ENCODE measurements at places on chromosomes 3 and 15.

GRCh38 chr3:166897811-166898210 lies 482.3 kb downstream of the ZBBX start:
- H3K4me1 ChIP-seq: no peaks in the 10 kb centered on the region
- H3K27me3 ChIP-seq: no peaks in the 10 kb centered on the region
- no peak overlapping the region for H3K27ac ChIP-seq
- H3K36me3 ChIP-seq: no peaks in the 10 kb centered on the region
- no peak for DNase-seq

- H3K27ac ChIP-seq: no peak overlapping the region
- no peak for DNase-seq
- H3K4me3 ChIP-seq: no peak overlapping the region
- no peaks in the 10 kb centered on the region for H3K27me3 ChIP-seq
- no peaks in the 10 kb centered on the region for H3K4me1 ChIP-seq
Observed at GRCh38 chr3:161794551-161794950, 297.9 kb downstream of the OTOL1 start.

DNA sequence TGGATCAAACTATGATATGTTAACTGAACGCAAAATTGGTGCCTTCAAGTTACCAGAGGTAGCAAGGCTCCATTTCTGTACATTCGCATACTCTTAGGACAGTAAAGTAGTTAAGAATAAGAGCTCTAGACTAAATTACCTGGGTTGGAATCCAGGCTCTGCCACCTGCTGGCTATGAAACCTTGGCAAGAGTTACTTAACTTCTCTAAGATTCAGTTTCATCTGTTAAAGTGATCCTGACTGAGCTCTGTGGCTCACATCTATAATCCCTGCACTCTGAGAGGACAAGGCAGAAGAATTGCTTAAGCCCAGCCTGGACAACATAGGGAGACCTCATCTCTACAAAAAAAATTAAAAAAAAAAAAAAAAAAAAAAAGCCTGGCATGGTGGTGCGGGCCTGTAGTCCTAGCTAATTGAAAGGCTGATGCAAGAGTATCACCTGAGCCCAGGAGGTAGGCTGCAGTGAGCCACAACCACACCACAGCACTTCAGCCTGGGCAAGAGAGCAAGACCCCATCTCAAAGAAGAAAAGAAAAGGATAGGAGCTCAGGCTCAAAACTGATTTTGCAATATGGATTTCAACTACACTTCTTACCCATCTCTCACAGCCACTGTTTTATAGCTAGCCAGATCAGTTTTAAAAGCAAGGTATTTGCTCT lies 21.3 kb downstream of the GSK3B start:
- no peak overlapping the region for H3K4me3 ChIP-seq
- no peak overlapping the region for H3K27ac ChIP-seq
- no peaks in the 10 kb centered on the region for H3K36me3 ChIP-seq
- no peaks in the 10 kb centered on the region for H3K4me1 ChIP-seq
- H3K27me3 ChIP-seq: peaks cover 4% of the 10 kb centered on the region
- no peak for DNase-seq

- H3K36me3 ChIP-seq: no peaks in the 10 kb centered on the region
- H3K27ac ChIP-seq: no peak overlapping the region
- H3K27me3 ChIP-seq: no peaks in the 10 kb centered on the region
- no peak for DNase-seq
- H3K4me1 ChIP-seq: peaks cover 3% of the 10 kb centered on the region
Observed at GRCh38 chr3:128787256-128788253, 61.6 kb downstream of the RAB7A start.

DNA sequence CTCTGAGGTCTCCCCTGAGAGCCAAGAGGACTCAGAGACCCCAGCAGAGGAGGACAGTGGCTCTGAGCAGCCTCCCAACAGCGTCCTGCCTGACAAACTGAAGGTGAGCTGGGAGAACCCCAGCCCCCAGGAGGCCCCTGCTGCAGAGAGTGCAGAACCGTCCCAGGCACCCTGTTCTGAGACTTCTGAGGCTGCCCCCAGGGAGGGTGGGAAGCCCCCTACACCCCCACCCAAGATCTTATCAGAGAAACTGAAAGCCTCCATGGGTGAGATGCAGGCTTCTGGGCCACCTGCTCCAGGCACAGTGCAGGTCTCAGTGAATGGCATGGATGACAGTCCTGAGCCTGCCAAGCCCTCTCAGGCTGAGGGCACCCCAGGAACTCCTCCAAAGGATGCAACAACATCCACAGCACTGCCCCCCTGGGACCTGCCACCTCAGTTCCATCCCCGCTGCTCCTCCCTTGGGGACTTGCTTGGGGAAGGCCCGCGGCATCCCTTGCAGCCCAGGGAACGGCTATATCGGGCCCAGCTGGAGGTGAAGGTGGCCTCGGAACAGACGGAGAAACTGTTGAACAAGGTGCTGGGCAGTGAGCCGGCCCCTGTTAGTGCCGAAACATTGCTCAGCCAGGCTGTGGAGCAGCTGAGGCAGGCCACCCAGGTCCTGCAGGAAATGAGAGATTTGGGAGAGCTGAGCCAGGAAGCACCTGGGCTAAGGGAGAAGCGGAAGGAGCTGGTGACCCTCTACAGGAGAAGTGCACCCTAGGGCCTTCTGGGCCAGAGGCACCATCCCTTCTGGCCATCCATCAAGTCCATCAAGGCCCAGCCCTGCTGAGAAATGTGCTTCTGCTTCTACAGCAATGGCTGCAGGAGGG lies 23.6 kb downstream of the PLEKHO2 start:
- H3K36me3 ChIP-seq: no peaks in the 10 kb centered on the region
- no peaks in the 10 kb centered on the region for H3K27me3 ChIP-seq
- H3K27ac ChIP-seq: peak overlapping the region; percentile 60
- no peak overlapping the region for H3K4me3 ChIP-seq
- no peak for DNase-seq

GRCh38 chr15:67735896-67736295 lies 89.4 kb upstream of the SKOR1 start:
- H3K4me1 ChIP-seq: no peaks in the 10 kb centered on the region
- H3K27me3 ChIP-seq: no peaks in the 10 kb centered on the region
- H3K27ac ChIP-seq: no peak overlapping the region
- no peak for DNase-seq

GRCh38 chr3:193292386-193292785 lies 51.4 kb downstream of the PLAAT1 start:
- no peak overlapping the region for H3K4me3 ChIP-seq
- no peaks in the 10 kb centered on the region for H3K27me3 ChIP-seq
- no peak overlapping the region for H3K27ac ChIP-seq
- no peaks in the 10 kb centered on the region for H3K4me1 ChIP-seq
- H3K36me3 ChIP-seq: no peaks in the 10 kb centered on the region

DNA sequence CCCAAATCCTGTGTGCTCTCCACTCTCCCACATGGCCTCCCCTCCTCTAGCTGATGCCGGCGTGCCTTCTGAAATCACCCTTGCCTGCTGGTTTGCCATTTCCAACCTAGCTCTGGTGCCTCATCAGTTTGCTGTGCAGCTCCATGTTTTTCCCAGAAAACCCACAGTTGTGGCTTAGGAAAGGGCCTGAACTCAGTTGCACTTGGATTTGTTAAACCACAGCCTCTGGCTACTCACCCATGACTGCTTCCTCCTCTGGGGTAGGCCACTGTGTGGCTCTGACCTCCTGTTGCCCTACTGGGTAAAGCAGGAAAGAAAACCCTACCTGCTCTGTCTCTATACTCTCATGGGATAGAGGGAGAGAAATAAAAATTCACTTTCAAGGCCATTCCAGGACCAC lies 97.3 kb downstream of the DAPK2 start:
- no peak overlapping the region for H3K4me3 ChIP-seq
- no peaks in the 10 kb centered on the region for H3K36me3 ChIP-seq
- no peak overlapping the region for H3K27ac ChIP-seq
- DNase-seq: no peak

DNA sequence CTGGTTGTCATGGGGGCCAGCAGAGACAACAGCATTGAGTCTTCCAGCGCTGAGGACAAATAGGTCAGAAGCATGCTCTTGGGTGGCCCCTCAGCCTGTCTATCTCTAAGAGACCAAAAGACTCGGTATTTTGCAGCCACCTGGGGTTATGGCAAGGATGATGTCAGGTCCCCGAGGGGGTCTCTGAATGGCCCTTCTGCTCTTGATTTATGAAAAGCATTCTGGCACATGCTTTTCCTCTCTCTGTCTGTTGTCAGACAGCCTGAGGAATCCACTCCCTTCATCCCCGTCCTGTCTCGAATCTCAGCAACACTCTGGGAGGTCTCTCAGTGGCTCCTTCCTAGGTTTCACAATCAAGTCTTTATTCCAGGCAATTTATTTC lies 156.6 kb upstream of the RGMA start:
- no peak overlapping the region for H3K4me3 ChIP-seq
- peak; percentile 28 for DNase-seq
- no peak overlapping the region for H3K27ac ChIP-seq
- H3K4me1 ChIP-seq: no peaks in the 10 kb centered on the region
- H3K36me3 ChIP-seq: no peaks in the 10 kb centered on the region
- H3K27me3 ChIP-seq: no peaks in the 10 kb centered on the region

DNA sequence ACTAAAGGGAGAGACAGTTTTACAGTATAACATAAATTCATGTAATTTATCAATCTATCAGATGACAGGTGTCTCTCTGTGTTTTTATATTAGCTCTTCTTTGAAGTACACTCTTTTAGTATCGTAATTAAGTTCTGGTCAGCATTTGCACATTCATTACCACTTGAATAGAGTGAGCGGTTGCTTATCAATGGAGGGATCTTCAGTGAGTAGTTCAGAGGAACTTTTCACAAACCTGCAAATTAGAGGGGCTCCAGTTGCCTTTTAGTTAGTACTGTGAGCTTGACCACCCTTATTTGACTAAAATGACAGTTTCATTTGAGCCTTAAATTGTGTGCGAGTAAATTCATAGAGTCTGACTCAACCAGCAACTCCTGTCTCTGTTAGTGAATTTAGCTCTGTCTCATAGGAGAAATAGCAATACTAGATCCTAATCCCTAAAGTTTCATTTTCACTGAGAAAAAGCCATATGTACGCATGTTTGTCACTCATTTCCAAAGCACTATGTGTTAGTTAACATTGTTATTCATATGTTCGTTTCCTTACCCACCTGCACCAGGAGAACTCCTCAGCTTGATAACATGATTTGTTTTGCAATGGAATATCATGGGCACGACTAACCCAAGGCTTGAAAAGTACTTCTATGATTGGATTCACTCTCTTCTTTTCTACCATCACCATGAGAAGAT lies 57.5 kb upstream of the ZBED2 start:
- H3K4me3 ChIP-seq: no peak overlapping the region
- no peaks in the 10 kb centered on the region for H3K27me3 ChIP-seq
- no peaks in the 10 kb centered on the region for H3K36me3 ChIP-seq
- no peaks in the 10 kb centered on the region for H3K4me1 ChIP-seq
- H3K27ac ChIP-seq: no peak overlapping the region
- DNase-seq: no peak
